H4 (cell line): ENCODE measurements at places on chromosomes 16 and 17.

GRCh38 chr16:47732523-47733111 lies 271.5 kb downstream of the PHKB start:
- DNase-seq: peak; percentile 89

DNA sequence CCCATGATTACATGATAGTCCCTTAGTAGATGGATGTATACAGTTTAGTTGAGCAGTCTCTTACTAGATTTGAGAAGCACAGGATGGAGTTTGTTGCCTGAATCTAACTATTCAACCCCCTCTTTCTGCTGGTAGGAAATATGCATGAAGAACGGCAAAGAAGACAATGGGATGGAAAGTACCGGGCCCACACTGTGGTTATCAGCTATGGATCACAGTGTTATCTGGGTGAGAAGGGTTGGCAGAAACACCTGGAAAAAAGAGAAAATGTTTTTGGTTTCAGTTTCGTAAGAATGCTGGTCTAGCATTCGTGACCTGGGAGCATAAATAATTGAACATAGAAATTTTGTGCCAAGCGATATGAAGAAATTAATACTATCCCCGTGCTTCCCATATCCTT lies 53.1 kb downstream of the ANKFN1 start:
- no peak for DNase-seq

GRCh38 chr16:73150786-73151185 lies 102.9 kb upstream of the ZFHX3 start:
- DNase-seq: no peak

DNA sequence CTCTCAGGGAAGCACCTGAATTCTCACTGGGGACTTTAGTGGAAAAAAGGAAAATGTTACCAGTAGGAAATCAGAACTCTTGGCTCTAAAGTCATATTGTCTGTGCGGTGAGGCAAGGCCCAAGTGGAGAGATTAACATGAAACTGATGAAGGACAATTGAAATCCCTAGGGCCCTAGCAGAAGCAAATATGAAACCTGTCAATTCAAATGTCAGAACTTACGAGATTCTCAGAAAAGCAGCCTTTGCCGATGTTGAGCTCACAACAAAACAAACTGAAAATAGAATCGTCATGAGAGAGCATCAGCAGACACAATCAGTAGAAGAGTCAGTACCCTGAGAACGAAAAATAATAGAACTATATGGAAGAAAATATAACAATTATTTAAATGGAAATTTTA lies 108.8 kb downstream of the ELAC2 start:
- DNase-seq: no peak

DNA sequence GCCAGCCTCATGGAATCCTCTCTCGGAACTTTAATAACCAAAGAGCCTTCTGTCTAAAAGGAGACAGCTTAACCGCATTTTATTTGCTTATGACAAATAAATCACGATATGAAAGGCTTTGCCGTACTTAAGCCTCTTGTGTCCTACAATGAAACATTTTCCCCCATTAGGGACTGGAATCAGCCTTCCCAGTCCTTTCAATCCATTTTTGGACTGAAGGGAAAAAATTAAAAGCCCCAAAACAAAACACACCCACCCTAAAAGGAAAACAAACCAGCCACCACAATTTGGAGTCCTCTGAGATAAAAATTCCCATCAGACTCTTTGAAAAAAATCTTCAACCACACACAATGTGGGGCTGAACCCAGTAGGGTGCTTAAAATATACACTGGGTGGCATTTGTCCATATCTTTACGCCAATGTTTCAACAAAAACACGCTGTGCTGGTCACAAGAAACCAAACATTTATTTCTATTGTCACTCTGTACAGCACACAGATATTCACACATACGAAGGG lies 3.0 kb downstream of the HOXB4 start:
- no peak for DNase-seq

- no peak for DNase-seq
Observed at GRCh38 chr17:31314782-31315100, 887 bp upstream of the EVI2B start.

DNA sequence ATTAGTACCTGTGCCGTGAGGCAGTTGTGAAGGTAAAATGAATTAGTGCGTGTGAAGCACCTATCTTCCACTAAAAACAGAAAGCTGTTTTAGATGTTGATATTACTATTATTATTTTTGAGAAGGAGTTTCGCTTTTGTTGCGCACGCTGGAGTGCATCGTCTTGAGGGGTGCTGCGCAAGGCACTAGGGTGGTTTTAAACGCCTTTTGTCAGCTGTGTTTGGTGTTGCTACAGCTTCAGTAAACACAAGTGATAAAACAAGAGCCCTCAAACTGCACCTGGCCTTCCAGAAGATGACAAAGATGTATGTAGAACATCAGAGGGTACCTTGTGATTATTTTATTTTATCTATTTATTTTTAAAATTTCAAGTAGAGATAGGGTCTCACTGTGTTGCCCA lies 38.2 kb downstream of the PLCG2 start:
- DNase-seq: no peak

GRCh38 chr16:85296859-85297660 lies 184.8 kb upstream of the CIBAR2 start:
- DNase-seq: no peak

GRCh38 chr17:82216301-82217119 lies 3.9 kb upstream of the CCDC57 start:
- DNase-seq: peak; percentile 95

GRCh38 chr16:21611198-21611555 lies 11.8 kb downstream of the METTL9 start:
- no peak for DNase-seq

GRCh38 chr16:3145151-3145550 lies 10.3 kb downstream of the ZNF213 start:
- DNase-seq: no peak

DNA sequence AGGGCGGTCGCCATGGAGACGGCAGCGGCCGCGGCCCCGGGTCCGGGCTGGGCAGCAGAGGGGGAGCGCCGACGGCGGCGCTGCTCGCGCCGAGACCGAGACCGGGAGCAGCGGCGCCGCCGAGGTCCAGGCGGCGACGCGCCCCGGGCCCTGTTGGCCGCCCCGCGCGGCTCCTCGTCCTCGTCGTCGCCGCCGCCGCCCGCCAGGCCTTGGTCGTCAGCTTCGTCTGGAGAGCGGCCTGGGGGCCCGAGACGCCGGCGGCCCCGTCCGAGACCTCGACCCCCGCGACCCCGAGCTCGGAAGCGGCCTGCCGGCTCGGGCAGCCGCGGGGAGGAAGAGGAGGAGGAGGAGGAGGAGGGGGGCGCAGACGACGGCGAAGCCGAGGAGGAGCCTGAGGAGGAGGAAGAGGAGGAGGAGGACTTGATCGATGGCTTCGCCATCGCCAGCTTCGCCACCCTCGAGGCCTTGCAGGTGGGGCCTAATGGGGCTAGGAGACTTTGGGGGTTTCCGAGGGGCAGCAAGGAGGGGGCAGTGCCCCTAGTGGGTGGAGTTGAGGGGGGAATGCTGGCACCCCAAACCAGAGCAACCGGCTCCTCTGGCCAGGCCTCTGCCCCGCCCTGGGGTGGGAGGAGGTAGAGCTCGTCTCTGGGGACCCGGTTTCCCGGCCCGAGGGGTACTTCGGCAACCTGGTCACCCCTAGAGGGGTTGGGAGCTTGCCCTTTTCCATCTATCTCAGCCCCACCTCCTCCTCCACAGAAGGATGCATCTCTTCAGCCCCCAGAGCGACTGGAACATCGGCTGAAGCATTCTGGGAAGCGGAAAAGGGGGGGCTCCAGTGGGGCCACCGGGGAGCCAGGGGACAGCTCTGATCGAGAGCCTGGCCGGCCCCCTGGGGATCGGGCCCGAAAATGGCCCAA lies 1.5 kb downstream of the FBRS start:
- no peak for DNase-seq

- no peak for DNase-seq
Observed at GRCh38 chr16:65002265-65002664, 119.6 kb downstream of the CDH11 start.

DNA sequence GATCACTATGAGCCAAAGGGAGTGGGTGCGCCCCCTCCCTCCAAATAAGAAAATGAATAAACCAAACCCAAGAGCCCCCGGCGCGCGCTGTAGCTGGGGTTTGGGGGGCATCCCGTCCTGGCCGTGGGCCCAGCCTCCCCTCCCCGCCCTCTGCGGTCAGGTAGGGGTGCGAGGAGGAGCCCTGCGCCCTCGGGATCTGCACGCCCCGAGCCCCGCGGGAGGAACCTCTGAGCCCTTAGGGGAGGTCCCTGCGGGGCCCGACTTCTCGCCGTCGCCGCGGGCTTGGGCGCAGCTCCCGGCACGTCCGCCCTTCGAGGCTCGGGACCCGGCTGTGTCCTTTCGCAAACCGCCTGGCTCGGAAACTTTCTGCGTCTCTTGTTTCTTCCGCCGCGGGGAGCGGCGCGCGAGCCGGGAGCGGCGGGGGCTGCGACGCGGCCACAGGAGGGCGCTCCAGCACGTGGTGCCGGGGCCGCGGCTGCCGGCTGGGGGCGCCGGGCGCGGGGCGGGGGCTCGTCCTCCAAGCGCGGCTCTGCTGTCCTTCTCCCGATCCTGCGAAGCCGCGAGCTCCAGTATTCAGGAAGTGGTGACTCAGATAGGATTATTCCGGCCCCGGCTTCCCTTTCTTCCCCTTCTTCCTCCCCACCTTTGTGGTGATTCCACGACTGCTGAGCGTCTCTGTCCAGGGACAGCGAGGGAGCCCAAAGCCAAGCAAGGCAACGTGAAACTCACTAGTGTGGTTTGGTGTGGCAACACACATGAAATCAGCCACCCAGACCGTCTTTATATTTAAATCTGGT lies 1.6 kb downstream of the PITPNC1 start:
- peak; percentile 72 for DNase-seq

DNA sequence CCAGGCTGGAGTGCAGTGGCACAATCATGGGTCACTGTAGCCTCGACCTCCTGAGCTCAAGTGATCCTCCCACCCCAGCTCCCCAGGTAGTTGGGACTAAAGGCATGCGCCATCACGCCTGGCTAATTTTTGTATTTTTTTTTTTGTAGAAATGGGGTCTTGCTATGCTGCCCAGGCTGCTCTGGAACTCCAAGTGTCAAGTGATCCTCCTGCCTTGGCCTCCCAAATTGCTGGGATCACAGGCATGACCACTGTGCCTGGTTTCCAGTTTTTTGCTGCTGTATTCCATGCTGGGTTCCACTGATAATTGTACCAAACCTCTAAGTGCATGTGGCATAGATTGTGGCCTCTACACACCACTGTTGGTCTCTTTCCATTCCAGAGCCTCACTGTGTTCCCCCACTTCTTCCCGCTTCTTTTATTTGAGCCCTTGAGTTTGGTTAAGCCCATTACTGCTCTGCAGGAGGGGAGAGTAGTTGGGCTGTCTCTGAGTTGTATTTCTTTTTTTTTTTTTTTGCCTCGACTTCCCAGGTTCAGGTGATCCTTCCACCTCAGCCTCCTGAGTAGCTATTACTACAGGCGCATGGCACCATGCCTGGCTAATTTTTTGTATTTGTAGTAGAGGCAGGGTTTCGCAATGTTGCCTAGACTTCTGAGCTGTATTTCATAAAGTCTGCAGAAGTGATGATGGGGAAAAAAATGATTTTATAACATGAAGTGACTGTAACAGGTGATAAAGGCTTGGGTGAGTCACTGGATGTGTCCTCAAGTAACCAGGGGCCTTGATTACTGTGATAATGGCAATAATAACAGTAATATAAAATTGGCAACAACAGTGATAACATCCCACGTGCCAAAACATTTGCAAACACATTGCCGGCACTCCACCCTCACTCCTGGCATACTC lies 30.0 kb downstream of the EEF2K start:
- DNase-seq: no peak

DNA sequence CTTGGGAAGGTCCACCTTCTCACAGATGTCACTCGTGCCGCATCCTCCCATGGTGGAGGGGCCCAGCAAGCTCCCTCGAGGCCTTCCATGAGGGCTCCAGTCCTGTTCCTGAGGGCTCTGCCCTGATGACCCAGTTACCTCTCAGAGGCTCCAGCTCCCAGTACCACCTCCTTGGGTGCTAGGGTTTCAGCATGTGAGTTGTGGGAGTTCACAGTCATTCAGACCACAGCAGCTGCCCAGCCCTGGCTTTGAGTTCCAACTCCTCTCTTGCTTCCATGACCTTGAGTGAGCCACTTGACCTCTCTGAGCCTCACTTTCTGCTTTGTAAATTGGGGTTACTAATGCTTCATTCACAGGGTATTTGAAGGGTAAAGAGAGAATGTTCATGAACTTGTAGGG lies 37.1 kb upstream of the LGALS9 start:
- DNase-seq: no peak

DNA sequence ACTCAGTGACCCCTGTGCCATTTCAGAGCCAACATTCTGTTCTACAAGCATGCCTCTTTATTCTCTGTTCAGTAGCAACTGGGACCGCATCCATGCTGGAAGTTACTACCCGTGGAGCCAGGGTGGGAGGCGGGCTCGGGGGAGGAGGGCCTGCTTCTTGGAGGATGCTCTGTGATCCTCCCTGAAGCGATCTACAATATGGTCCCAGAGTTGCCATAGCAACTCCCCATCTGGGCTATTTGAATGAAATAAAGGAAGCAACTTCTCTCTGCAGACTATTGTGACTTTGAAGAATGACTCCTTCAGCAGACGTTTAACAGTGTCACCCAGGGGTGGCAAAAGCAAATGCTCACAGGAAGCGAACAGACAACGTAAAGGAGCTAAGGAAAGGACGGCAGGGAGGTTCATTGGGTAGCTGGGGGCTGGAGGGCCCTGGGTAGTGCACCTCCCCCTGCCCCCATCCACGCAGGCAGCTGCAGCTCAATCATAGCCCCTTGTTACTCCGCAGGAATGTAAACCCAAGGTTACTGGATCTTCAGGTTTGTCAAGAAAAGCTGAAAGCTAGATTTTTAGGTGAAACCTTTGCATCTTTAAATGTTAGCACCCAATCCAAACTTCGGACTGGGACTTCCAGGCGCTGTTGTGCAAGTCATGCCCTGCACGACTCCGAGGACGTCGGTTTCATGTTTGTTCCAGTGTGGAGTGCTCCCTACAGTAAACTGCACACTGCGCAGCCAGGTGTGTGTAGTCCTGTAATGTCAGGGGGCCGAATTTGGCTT lies 51.1 kb upstream of the MEAK7 start:
- DNase-seq: no peak

DNA sequence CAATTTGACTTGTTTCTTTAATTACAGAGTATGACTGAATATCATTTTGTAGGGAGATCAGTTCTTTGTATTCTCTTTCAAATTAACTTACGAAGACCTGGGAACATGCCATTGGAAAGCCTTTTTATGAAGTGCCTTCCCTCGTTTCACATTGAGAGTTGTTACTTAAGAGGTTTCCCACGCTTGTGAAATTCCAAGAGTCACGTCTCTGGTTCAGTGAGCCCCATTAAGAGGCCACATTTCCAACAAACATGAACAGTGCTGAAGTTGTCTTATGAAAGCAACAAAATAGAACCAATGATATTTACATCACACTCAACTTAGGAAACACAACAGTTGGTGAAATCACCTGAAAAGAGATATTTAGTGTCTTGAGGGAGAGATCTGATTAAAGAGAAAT lies 334.1 kb downstream of the TOX3 start:
- DNase-seq: no peak
